ENCODE measurements at places on chromosomes 13 and 19.

GRCh38 chr13:52835071-52835839, 13.2 kb downstream of the PCDH8 start:
- no peak for DNase-seq

- DNase-seq = no peak
These were observed 6.4 kb downstream of the ANGPTL4 start for GRCh38 chr19:8370176-8371010.

- DNase-seq = peak; percentile 69
These were observed 2.3 kb downstream of the ERF start for GRCh38 chr19:42252365-42253244.

- DNase-seq = no peak
These were observed 24.5 kb downstream of the ZDHHC20 start for GRCh38 chr13:21434588-21434987.

DNA sequence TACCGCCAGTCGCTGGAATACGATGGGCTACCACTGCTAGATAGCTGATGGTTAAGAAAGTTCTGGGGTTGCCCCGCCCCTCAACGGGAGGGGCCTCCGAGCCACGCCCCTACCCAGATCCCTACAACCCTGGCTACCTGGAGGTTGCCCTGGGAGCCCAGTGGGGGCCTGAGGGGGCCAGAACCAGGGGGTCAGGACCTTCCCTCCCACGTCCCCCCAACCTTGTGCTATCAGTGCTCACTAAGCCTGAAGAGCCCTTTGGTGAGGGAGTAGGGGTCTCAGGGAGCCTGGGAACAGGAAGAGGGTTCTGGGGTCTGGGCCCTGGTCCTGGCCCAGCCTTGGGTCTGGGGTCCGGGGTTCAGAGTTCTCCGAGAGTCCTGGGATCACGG, 8.9 kb downstream of the OCEL1 start:
- DNase-seq = peak; percentile 49

- DNase-seq = no peak
These were observed 128.3 kb downstream of the KLF5 start for GRCh38 chr13:73187106-73187505.

DNA sequence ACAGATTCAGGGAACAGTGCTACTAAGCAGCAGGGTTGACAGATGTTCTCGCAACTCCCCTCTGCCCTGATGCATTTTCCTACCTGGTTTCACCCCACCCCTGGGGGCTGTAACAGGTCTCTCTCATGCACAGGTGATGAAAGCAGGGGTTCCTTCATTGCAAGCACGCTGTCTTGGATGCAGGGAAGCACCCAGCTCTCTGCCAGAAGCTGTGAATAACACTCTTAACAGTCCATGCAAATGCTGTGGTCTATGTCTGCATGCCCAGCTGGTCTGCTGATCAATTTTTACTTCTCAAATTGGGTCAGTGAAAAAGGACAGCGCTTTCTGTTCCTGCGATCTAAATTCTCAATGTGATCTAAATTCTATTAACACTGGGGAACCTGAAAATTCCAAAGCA, 246.3 kb upstream of the TSHZ3 start:
- DNase-seq = no peak

DNA sequence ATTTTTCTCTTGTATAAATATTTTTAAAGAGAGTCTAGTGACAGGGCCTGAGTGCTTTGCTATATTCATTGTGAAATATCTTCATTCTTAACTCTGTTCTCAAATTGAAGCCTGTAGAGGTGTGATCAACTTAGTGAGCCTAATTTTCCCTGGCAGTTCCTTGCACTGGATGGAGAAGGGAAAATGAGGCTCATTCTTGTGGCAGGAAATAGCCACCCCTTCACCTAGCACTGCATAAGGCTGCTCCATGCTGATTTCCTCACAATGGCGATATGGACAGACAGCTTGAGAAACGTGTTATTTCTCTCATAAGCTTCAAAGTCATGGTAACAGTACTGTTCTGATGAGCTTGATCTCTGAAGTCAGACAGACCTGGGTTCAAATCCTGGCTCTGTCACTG, 146.2 kb downstream of the AKAP11 start:
- DNase-seq = no peak

DNA sequence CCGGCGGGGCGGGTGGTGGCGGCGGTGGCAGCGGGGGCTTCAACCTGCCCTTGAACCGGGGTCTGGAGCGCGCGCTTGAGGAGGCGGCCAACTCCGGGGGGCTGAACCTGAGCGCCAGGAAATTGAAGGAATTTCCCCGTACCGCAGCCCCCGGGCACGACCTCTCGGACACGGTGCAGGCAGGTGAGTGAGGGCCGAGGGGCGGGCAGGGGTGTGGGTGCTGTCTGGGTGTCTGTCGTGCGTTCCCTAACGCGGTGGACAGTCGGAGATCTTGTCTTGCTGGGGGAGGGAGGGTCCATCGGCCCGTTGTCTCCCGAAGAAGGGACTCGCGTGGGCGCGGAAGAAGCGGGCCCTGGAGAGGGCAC, 533 bp downstream of the LRCH1 start:
- no peak for DNase-seq

DNA sequence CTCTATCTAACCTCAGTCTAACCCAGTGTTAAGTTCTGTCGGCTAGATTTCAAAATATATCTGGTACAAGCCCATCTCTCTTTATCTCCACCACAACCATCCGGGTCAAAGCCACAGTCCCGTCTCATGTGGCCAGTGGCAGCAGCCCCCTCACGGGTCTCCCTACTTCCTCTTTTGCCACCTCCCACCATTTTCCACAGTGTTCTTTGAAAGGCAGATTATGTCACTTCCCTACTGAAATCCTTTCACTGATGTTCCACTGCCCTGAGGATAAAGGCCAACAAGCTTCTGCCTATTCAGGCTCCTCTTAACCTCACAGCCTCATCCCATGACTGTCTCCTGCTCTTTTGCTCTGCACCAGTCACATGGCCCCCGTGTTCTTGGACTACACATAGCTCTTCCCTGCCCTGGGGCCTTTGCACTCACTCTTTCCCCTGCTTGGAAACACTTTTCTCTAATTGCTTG, 117.2 kb downstream of the UBL3 start:
- no peak for DNase-seq

DNA sequence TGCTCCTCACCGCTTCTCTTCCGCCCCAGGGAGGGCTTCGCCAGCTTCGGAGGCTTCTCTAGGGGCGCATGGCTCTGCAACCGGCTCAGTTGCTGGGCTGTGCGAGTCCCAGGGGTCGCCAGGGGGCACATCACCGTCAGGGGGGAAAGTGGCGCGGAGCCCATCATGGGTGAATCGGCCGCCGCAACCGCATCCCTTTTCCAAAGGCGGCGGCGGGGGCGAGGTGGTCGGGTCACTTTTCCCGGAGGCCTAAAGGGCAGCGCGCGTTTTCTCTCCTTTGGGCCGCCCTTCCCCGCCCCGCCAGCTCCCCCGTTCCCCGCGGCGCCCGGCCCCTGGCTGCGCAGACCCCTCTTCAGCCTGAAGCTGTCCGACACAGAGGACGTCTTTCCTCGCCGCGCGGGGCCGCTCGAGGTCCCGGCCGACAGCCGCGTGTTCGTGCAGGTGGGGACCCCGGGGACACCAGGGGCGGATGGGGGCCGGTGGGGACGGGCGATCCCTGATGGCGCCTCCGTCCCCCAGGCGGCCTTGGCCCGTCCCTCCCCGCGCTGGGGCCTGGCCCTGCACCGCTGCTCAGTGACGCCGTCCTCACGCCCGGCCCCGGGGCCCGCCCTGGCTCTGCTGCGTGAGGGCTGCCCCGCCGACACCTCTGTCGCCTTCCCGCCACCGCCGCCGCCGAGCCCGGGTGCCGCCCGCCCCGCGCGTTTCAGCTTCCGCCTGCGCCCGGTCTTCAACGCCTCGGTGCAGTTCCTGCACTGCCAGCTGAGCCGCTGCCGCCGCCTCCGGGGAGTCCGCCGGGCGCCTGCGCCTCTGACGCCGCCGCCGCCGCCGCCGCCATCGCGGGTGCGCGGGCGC, 1.7 kb downstream of the TGFBR3L start:
- no peak for DNase-seq

DNA sequence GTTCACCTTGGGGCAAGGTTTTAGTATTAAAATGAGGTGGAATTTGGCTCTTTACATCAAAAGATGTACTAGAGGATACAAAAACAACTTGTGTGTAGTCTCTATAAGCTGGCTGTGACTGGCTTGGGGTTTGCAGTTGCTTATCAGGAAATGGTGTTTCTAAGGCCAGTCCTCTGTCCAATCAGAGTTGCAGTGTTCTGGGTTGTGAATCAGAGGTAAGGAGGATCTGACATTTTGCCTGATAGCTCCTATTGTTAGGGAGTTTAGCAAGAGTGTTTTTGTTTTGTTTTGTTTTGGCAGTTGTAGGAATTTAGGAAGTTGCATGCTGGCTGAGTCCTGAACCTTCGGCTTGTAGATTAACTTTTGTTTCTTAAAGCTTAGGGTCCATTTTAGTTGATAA, 20.1 kb upstream of the ESD start:
- no peak for DNase-seq

- DNase-seq = no peak
These were observed at the start of gene NKPD1 for GRCh38 chr19:45160870-45161737. Gene NKPD1, minus strand, starts transcription at chr19:45160982. Its CDS starts 832 bp downstream, at chr19:45160150.

DNA sequence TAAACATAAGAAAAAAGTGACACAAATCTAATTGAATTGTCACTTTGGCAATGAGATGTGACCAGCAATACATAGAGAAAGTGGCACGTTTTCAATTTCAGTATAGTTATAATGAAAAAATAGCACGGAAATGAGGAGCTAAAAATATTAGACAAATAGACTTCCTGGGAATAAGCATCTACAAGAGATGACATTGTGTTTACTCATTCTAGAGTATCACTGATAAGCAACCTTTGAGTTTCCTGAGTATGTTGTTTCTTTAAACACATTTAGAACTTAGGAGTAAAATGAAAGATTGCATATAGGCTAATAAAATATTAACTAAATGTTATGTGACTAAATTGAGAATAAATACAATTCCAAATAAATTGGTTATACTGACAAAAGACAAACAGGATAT, 207.1 kb upstream of the SLITRK6 start:
- DNase-seq = no peak

DNA sequence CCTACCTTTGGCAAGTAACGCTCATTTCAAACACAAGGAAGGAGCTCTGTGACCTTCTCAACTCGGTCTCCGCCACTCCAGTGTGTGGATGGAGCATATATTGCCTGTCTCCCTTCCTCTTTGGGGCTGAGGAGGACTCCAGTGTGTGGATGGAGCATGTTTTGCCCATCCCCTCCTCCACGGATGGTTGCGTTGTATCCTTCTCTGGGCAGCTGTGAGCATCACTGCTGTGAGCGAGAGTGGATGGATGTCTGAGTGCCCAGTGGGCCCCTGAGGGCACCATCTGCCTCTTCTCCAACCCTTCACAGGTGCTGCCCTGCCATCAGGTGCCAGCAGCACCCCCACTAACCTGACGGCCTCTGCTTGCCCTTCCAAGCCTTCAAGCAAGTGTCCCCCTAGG, 186.2 kb downstream of the TEX29 start:
- DNase-seq = no peak

GRCh38 chr13:64007339-64007738, 2591.7 kb upstream of the PCDH20 start:
- peak; percentile 10 for DNase-seq

GRCh38 chr13:71864094-71864985, 2.7 kb downstream of the DACH1 start:
- no peak for DNase-seq

- DNase-seq = no peak
These were observed 49.4 kb downstream of the ZNF91 start for GRCh38 chr19:23345838-23346237.

DNA sequence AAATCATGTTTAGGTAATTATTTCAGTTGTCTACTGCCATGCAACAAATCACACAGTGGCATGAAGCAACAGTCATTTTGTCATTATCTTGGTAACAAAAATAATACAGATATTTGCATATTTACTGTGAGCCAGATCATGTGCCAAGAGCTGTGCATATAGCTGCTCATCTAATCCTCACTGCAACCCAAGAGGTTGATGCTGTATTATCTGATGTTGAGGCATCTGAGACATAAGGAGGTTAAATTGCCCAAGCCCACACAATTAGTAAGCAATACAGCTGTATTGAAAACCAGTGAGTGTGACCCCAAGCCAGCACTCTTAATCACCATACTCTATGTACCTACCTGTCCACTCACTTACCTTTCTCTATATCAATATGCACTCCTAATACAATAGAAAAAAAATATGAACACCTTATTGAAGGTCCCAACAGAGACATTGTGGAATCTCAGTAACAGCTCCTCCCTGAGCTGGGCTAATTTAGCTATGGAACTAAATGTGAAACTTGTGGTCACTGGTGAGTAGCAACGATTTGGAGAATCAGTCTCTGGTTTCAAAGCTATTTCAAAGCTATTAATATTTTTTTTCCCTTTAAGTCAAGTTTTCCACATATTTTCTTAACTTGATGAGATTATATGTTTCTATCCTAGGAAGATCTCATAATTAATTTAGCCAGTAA, 185.2 kb downstream of the KLF12 start:
- no peak for DNase-seq

GRCh38 chr13:111632906-111633305, 312.5 kb downstream of the TEX29 start:
- DNase-seq = no peak

DNA sequence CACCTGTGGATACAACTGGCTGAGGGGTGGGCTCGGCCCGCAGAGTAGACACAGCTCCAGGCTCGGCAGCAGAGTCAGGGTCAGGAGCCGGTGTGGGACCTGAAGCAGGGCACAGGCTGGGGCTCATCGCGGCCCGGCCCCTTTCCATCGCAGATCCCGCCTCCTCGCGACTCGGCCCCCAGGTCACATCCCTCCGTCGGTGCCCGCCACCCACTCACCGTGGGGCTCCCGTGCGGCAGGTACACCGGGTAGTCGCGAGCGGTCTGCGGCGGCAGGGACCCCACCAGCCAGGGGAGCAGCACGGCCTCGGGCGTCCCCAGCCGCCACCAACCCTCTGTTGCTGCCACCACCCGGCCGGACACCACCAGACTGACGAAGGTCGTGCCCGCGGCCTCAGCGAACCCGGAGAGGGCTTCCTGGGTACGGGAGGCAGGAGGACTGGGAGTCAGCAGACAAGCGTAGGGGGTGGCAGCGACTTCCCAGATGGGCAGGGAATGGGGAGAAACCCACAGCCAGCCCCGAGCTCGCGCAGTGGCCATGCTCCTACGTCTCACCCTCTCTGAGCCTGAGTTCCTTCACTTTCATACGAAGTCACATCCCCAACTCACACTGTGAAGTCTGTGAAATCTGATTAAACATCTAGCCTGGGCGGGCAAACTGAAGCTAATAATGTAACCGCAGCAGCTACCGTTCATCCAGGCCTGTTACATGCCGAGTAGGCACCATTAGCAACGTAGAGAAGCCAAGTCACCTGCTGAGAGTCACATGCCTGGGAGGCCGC, 3.7 kb downstream of the FUZ start:
- no peak for DNase-seq

GRCh38 chr13:99031832-99032231, 54.0 kb upstream of the DOCK9 start:
- no peak for DNase-seq

- DNase-seq = peak; percentile 45
These were observed 160.4 kb upstream of the PCDH9 start for GRCh38 chr13:67390462-67391086.

Data from fibroblast of skin of right biceps (primary cell).